Fibroblast of pulmonary artery (primary cell): ENCODE measurements at places on chromosomes 6 and 20.

DNA sequence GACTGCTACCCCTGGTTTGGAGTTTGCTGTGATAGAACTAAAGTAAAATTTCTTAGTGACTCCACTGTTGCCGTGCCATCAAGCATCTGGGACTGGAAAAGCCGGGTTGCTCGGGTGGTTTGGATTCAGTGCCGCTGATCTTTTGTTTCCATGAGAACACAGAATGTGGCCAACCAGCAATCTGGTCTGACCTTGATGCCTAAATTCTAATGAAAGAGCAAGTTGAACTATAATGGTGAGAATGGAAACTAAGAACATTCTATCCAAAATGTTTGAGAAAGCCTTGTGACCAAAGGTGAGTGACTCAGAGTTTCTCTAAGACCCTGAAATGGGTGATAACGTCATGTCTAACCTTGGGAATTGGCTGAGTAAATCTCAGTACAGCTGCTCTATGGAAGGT, 9.9 kb upstream of the PI16 start:
- no peak for DNase-seq

- peak; percentile 44 for DNase-seq
These were observed 606 bp downstream of the ID4 start for GRCh38 chr6:19837511-19838441.

GRCh38 chr6:149049230-149049629, 268.3 kb upstream of the TAB2 start:
- peak; percentile 51 for DNase-seq

DNA sequence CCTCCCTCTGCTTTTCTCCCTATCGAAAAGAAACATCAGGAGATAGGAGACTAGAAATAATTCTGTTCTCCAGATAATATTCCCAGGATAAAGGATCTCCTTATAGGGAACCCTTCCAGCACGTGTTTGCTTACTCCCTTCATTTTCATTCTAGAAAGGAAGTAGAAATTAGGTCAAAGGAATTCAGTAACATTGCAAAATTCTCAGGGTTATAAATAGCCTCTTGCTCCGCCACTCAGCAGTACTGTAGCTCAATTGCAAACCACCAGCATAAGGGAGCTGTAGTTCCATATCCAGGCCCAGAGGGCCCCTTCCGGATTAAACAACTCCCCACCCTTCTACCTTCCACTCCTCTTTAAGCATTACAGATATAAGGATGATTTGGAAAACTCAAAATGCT, 6.2 kb downstream of the ELMO2 start:
- peak; percentile 87 for DNase-seq

DNA sequence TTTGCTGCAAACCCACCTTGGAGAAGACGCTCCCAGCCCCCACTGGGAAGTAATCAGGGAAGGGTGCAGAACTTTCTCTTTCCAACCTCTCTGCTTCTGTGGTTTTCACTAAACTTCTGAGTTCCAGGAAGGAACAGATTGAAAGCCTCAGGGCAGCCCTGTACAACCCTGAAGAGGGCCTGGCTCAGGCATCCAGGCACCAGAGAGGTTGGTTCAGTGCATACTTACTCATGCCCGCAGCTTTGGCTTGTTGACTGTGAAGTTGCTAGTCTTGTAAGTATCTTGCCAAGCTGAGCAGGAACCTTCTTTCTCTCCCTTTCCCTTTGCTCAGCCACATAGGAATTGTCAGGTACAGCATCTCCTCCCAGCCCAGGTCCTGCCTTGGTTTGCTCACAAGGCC, 272.2 kb upstream of the FOXQ1 start:
- DNase-seq: no peak

DNA sequence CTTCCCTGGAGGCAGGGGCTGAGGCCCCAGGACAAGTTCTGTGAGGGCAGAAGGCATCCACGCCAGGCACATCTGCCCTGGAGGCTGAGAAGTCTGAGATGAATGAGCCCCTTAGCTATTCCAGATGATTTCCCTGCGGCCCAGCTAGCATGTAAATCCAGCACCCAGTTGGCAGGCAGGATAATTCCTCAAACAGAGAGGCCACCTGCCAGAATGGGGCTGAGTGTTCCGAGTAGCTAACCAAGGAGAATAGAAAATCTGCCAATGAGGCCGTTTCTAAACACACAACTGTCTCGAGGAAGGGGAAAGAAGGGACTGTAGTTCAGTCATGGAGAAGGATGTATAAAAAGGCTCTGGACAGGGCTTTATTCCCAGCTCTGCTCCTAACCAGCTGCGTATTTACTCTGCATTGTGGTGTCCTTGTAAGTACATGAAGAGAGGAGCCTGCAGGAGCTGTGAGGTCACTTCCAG, 211.4 kb upstream of the CDYL start:
- no peak for DNase-seq

DNA sequence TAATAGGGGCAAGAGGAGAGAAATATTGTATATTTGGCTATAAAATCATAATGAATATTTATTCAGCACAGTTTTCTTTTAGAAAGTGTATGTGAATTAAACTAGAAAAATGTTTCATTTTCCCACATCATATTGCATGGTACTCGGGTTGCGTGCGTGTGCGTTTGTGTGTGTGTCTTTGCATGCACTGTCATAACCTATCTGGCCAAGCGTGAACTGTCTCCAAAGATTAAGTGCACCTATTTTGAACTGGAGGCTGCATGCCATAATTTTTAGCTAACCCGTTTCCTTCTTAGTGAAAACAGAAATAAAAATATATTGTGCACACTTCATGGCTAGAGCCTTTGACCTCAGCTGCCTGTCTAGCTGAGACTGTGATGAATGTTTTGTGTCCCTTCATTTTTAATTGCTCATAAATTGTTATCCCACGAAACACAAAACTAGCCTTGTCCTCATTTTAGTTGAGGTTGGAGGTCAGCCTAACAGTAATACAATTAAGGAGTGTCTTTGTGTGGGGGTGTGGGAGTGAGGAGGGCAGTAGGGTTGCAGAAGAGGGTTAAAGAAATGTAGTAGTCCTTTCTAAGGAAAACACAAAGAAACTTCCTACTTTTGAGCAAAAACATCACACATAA, 336.1 kb upstream of the POU3F2 start:
- no peak for DNase-seq

- peak; percentile 24 for DNase-seq
These were observed 151.6 kb upstream of the GMDS start for GRCh38 chr6:2396846-2397630.
